SK-MEL-5 (cell line): ENCODE measurements at places on chromosomes 6 and 20. TPM values are rescaled to one million over a fixed set of nuclear protein-coding genes. Genes with fewer than 3 reads are reported as not detected.

- DNase-seq = peak; percentile 73
Measured at GRCh38 chr6:149863698-149864577, at the start of gene LRP11. Gene LRP11 (minus strand): TSS chr6:149864359. CDS start chr6:149864020, 339 bp downstream.

DNA sequence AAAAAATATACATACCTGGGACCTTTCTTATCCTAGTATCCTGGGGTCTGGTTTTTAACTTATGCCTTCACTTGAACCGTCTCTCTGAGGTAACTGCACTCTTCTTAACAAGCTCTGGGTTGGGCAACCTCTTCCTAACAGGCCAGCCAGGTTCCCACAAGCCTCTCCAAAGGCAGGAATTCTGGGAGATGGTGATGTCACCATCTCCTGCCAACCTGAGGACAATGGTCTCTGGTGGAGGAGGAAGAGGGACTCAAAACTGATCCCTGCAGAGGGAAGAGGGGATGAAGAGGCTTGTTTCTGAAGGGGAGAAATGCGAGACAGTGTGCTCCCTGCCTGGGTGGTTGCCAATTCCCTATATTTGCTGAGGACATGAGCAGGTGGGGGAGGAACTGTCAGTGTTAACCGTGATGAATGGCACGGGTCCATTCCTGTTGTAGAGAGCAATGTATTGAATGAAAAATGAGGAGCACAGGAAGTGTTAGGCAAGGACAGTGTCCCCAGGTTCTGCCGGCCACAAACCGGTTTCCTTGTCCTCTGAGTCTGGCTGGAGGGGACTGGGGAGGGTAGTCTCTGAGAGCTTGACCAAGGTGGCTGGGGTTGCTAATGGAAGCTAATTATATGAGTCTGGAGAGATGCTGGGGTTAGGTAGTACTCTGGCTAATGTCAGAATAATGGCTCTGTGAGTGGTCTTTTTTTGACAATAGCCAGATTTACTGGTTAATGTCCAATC is 95.5 kb downstream of the KCNB1 start:
- no peak for DNase-seq

DNA sequence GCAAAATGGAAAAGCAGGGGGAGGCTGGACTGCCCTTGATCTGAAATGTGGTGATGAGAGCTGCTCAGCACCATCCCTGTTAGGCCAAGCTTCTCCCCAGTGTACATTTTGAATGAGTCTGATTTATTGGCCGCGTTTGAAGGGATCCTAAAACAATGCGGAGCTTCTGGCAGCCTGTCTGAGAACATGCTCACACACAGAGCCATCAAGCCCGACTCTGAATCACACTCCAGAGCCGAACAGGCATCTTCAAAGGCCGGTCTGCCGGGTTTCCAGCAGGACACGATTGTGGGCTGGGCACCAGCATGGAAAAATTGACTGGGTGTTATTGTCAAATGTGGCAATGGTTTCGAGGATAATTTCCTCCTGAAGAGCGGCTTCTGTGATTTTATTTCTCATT is 235.9 kb downstream of the TFAP2C start:
- DNase-seq = no peak

- DNase-seq = no peak
Measured at GRCh38 chr6:69673298-69673697, 123.5 kb downstream of the LMBRD1 start.

DNA sequence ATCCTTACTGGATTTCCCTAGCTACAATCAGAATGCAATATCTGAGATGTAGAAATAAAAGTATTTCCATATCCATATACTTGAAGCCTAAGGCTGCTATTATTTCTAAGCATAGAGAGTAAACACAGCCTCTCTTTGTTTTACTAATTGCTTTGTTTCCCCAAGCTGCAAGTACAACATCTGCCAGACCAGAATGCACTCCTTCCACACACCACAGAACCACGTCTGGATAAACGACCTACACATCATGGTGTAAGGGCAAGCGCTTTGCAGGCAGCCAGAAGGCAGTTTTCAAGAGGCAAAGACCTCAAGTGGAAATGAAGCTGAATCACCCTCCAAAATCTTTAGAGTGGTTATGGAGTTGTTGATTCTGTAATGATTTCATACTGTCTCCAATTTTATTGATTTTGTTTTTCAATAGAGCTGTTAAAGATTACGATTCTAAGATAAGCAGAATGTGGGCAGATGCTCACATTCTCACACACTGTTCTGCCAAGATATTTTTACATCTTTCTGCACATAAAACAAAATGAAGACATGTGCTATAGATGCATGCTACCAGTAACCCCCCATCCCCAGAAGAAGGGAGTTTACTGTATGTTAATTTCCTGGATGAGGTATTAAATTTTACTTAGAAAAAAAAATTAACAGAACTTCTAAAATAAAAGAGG is 88.8 kb downstream of the THEMIS start:
- DNase-seq = no peak

The OTOR gene
- not detected in 2 replicates for total RNA-seq

The LY6G5C gene
- 0.48 TPM in 1 of 2 replicates, not detected in the other for total RNA-seq
